ENCODE measurements at places on chromosomes 3 and 15.
A peak's percentile ranks its signal among the peaks of the same experiment; 100 is the strongest.

GRCh38 chr3:27194861-27195483 is 174.2 kb downstream of the NEK10 start:
- peak; percentile 32 for DNase-seq

DNA sequence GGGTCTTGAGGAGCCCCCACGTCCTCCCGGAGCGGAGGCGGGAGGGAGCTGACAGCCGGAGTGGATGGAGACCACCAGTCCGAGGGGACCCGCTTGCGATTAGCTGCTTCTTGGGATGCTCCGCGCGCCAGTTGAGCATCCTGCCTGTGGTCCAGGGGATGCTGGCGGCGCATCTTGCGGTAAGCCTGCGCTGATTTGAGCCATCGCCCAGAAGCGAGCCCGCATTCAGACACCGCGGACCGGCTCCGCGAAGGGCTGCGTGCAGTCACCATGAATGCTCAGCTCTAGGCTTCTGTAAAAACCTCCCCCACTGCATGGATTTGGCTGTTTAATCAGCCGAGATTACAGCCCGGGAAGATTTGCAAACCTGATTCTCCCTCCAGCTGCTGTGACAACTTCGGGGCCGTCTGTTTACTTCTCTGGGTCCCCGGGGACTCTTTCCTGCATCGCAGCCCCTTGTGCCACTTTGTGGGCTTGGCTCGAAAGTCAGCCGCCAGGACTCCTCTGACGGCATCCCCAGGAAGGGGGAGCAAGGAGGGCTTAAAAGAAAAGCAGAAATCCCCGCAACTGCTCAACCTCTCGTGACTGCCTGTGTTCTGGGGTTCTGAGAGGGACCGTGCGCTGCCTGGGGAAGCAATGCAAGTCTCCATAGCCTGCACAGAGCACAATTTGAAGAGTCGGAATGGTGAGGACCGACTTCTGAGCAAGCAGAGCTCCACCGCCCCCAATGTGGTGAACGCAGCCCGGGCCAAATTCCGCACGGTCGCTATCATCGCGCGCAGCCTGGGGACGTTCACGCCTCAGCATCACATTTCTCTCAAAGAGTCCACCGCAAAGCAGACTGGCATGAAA is 171.1 kb downstream of the KCNAB1 start:
- DNase-seq = peak; percentile 13

DNA sequence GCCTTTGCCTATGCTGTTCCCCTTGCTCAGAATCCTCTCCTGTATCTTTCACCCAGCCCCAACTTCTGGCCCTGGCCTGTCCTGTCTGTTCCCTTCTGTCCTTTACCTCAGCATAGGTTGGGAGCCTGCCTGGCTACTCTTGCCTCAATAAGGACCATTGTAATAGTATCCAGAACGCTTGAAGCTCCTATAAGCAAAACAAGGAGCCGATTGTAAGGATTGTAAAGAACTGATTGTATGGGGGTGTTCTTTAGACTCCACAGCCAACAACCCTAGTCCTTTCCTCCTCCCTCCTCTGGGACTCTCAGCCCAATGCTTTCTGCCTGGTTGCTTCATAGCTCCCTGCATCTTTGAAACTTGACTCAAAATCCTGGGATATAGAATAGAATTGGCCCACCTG is 18.7 kb upstream of the RAD54L2 start:
- no peak for DNase-seq

DNA sequence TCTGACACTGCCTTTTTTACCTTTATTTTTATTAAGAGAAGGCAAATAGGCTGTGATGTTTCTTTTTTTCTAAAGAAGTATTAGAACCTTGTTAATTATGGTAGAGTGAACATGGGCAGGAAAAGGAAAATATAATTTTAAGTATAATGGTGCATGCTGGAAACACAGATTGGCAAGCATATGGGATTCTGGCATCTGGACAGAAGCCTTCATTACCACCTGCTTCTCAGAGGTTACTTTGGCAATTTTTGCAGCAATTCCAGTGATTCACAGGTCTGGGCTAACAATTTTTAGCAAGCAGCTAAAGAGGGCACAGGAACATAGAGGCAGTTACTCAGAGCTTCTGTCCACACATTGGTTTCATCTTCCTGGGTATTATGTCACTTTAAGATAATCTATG is 258.3 kb downstream of the DIPK2A start:
- DNase-seq = no peak

DNA sequence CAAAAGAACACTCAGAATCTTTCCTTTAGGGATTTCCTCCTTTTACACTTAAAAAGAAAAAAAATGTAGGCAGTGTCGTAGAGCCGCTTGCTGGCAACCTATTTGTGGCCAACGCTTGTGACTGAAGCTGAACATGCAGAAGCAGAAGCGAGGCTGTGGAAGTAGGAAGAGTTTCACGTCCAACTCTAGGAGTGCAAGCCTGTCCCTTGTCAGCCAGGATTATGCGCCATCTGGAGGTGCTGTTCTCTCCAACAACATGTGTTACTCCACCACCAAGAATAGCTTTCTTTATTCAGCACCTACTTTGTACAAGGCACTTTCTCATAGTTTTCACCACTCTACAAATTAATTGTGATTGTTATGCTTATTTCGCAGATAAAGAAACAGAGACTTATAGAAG is 223.2 kb upstream of the LMCD1 start:
- DNase-seq = no peak

DNA sequence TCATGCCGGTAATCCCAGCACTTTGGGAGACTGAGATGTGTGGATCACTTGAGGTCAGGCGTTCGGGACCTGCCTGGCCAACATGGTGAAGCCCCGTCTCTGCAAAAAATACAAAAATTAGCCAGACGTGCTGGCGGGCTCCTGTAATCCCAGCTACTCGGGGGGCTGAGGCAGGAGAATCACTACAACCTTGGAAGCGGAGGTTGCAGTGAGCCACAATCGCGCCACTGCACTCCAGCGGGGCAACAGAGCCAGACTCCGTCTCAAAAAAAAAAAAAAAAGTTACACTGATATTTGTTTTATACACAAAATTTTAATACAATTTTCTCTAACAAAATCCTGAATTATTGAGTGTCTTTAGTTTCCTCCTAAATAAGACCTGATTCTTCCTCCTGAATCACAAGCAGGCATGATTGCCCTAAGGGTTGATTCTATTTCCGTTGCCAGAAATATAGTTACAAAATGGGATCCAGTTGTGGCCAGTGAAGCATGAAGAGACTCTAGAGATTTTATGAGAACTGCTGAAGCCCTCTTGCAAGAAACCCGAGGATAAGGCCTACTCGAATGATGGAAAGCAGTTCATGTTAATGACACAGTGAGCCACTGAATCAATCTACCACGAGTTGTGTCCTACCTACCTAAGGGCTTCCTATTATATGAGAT is 9.6 kb upstream of the SMARCC1 start:
- DNase-seq = no peak

DNA sequence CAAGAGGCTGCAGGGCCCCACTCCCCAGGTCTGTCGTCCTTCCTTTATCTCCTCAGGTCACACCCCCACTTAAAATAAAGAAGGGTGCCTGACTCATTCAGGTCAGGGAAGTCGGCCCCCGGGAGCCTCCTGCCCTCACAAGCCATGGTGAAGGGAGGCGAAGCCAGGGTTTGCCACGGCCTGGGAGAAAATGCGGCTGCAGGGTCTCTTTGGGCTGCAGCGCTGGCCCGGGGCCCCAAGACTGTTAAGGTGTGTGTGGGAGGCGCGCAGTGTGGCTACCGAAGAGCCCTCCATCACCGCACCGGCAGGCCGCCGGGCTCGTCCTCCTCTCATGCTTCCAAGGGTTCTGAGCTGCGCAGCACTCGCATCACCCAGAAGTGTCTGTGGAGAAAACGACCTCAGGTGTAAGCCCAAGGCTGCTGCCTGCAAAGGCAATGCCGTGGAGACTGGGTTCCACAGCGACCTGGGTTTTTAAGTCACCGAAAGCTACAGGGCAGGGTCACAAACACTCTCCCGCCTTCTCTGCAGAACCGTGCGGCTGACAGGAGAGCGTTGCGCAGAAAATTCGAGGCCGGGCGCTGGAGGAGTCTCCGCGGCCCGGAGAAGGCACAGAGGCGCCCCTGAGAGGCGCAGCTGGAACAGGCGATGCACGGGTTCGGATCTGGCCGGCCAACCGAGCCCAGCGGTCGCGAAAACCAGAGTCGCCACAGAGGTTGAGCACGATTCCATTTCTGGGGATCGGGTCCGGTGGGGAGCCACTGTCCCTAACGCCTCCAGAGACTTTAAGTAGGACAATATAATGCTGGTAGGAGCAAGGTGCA is 8.7 kb downstream of the FOXL2 start:
- DNase-seq = no peak

DNA sequence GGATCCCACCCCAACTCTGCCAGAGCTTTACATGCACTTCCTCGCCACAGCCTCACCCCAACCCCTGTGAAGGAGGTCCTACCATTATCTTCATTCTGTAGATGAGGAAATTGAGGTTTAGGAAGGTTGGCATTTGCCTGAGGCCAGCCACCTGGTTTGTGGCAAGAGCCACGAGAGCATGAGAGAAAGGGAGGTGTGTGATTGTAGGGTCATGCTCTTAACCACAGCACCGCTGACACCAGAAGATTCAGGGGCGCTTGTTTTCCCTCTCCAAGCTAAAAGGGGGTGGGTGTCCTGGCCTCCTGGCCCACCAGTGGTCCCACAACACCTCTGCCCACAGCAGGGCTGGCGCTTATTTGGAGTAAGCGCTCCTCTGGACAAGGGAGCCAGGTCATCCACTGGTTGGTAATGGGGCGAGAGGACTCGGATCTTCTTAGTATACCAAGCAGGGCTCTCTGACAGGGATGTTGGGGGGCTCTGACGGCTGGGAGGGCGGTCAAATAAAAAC is 691 bp downstream of the RHCG start:
- no peak for DNase-seq

GRCh38 chr3:12798559-12799179 is 2.2 kb downstream of the CAND2 start:
- DNase-seq = no peak

- peak; percentile 12 for DNase-seq
These were observed 597 bp downstream of the AGTR1 start for GRCh38 chr3:148698190-148698810.

All from choroid plexus epithelial cell (primary cell).